Sigmoid colon (tissue), 7 donors: ENCODE measurements at places on chromosomes 7 and 10.

DNA sequence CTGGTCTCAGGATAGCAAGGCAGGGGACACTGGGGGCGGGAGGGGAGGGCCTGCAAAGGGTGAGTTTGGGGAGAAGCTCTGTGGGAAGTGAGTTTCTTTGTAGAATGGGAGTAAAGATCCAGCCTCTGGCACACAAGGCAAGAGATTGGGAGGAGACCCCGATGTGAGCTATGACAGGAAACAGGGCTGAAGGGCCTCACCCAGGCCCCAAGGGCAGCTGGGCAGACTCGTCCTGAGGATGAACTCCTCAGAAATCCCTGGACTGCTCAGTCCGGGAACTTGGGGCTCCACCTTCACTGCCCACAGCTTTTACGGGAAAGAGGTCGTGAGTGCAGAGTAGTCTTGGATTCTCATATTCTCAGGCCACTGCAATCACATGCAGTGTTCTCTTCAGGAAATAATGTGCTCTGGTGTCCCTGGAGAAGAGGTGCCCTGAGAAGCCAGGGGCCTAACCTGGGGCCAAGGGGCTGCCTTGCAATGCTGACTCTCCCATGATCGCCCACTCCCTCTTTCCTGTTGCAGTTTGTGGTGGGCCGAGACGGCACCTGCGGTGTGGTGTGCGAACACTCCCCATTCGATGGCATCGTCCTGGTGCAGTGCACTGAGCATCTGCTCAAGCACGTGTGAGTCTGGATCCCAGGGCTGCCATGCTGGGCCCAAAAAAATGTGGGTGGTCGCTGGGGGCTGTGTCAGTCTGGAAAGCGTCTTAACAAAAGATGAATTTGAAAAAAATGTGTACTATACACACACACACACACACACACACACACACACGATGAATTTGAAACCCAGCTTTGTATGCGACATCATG lies 31.3 kb upstream of the C10orf53 start:
- no peak for DNase-seq

- DNase-seq, result no peak
Observed at GRCh38 chr7:112238852-112239610, 32.5 kb downstream of the ZNF277 start.

- DNase-seq, result no peak
Observed at GRCh38 chr10:93876381-93876780, 17.4 kb upstream of the SLC35G1 start.

GRCh38 chr10:125097409-125098070 lies 62.8 kb downstream of the CTBP2 start:
- DNase-seq, result peak; percentile 52

DNA sequence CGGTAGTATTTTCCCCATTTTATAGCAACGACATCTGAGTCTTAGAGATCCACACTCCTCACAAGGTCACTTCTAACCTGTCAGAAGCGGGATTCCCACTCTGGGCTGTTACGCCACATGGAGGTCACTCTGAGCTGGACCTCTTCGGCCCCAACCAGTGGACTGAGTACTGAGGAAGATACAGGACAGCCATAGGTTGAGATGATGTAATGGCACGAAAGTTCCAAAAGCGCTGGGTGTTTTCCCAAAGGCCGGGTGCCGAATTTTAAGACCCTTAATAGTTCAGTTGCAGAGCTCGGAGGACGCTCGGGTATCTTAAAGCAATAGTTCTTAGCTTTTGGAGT lies 699 bp downstream of the GHITM start:
- no peak for DNase-seq
